ENCODE measurements at places on chromosomes 6 and 20. TPM values are rescaled to one million over a fixed set of nuclear protein-coding genes. Genes with fewer than 3 reads are reported as not detected.

DNA sequence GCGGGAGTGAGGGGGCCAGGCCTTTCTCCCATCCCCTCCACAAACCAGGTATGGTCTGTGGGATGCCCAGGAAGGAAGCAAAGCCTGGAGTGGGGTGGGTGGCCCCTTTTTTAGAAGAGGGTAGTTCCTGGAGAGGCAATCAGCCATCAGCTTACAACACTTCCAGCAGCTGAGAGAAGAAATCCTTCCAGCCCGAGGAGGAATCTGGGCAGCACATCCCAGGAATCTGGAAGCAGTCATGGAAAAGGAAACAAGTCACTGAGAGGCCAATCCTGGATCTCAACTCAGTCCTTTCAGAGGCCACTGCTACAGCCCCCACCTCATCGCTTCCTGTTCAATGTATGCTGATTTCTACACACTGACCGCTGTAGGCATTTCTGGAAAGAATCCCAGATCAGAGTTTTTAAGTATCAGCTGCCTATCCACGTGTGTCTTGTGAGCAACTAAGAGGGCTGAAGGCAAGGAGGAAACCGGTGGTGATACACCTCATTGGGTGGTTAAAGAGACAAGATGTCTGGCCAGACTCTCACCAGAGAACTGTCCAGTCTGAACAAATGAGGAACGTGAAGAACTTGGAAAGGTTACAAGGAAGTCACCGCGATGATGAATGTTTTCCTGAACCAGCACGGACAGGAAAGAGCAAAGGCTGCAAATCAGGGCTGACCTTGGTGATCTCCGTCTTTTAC, 92.9 kb upstream of the SHLD1 start:
- peak; percentile 95 for DNase-seq

DNA sequence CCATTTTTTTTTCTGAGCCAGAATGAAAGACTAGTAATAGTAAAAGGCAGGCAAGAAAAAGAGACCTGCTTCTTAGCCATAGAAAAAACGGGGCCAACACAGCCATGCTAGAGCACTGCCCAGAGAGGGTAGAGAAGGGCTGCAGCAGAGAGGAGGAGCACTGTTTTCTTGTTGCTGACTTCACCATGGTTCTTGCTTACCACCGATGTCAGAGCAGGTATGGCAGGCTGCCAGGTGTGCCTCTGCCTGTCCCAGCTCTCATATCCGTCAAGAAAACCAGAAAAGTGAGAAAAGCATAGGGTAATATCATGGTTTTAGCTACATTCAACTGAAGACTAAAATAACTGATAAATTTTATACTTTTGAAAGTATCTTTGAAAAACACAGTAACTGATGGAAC, 60.7 kb downstream of the DTNBP1 start:
- no peak for DNase-seq

DNA sequence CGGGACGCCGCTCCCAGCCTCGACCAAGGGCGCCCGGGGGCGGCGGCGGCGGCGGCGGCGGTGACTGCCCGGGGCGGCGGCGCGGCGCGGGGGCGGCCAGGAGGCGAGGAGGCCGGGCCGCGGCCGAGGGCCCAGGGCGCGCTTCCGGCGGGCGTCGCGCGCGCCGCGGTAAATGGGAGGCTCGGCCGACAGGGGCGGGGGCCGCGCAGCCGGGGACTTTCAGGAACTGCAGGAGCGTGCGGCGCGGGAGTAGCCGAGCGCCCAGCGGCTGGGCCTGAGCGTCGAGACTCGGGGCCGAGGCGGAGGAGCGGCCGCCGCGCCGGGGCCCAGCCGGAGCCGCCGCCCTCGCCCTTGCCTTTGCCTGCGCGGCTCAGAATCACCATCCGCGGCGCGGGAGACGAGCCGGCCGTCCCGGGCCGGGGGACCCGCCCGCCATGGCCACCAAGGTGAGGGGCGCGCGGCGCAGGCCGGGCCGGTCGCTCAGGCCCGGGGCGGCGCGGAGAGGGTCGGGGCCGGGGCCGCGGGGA, at the start of gene SNX9:
Gene SNX9, plus strand, starts transcription at position 246 of the 527 bp plus-strand sequence. Its CDS starts 189 bp downstream, at position 435.
- DNase-seq: no peak

GRCh38 chr6:158038291-158039177, 56.9 kb downstream of the SYNJ2 start:
- no peak for DNase-seq

- no peak for DNase-seq
Measured at GRCh38 chr6:3779574-3779849, 28.0 kb upstream of the PXDC1 start.

- no peak for DNase-seq
Measured at GRCh38 chr6:119960036-119960435, 610.5 kb upstream of the MAN1A1 start.

- no peak for DNase-seq
Measured at GRCh38 chr6:153099636-153100035, 31.4 kb downstream of the RGS17 start.

DNA sequence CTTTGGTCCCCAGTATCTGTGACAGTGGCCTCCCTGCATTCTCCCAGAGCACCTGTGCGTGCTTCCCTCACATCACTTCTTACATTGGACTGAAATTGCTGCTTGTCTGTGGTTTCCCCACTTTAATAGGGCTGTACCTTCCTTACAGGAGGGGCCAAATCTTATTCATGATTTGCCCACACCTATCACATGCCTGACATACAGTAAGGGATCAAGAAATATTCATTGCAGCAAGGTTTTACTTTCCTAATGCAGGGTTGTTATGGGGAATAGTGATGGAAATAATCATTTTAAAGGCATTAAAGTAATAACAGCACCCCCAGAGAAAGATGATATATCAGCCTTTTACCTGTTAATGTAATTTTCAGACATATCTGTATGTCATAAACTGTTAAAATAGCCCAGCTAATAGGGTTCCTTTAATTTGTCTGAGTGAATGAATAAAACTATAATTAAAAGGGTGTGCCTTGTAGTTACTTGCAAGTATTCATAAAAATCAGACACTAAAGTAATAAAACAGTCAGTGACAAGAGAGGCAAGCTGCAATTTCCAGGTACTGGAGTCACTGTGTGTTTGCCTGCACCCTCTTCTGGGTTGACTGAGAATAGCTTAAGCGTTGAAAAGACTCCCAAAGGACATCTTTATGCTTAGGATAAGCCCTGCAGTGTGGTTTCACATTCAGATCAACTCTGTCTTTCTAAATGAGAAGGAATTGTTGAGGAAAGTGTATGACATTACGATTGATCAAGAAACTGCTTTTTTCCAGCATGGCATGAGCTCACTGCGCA, 182.7 kb downstream of the PHACTR1 start:
- DNase-seq: no peak

GRCh38 chr20:2967841-2968240, 75.6 kb upstream of the GNRH2 start:
- no peak for DNase-seq

GRCh38 chr6:118523216-118523615, 24.9 kb upstream of the PLN start:
- no peak for DNase-seq

DNA sequence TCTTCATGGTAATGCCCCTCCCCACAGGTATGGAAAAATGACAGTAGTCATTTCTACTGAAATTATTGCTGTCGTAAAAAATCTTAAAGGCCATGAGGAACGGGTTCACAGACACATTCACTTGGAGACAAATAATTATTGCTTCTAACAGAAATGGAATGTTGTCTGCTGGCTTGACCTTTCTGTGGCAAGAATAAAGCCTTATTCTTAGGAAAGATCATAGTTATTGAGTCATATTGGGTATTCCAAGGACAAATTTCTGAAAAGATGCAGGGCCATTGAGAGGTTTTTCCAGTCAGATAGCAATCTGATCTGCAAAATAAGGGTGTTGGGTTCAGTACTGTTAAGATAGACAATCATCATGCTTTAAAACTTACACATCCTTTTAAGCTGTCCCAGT, 29.2 kb downstream of the AKAP7 start:
- no peak for DNase-seq

DNA sequence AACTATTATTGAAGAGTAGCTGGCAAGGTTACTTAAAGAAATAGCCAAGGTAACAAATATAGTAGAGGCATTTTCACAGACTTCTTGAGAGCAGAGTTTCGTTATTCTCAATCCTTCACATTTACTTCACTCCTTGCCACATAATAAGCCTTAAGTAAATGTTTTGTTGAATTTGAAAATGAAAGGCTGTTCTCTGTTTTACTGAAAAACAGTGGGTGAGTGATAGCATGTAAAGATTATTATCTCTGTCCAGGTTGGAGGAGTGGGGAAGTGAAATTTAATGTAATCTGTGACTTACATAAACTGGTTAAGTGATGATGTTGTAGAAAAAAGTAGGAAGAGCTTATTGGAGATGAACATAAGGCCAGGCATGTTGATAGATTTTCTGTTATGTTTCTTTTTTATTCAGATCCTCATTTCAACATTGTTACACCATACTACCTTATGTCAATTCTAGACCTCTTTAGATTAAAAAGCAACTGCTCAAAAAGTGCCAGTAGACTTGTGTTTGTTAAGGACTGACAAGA, 55.0 kb downstream of the QKI start:
- DNase-seq: no peak

DNA sequence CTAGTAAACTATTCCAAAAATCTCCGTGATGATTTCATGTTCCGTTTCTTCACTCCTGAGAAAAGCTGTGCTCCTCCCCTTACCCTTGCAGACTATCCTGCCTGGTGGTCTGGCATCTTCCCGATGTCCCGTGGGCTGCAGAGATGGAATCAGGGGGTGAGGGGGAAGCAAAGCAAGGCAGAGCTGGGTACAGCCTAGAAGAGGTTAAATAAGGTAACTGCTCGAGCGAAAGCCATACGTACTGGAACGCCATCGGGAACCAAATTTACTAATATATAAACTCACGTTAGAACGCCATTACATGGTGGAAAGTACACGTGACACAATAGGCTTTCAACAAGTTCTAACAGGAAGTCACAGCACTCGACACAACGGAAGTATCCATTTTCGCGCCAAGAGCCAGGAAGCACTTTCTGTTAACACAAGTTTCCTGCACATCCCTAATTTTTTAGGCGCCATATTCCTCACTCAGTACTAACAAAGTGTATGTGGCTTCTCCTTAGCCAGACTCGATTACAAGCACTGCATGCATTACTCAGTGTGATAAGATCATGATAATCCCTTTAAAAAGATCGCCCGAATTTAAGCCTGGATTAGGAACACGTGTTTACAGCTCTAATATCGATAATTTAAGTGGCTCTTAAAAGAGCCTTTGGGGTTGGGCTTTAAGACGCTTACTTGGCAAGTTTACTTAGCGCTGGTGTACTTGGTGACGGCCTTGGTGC, 101.6 kb upstream of the PRSS16 start:
- DNase-seq: no peak

DNA sequence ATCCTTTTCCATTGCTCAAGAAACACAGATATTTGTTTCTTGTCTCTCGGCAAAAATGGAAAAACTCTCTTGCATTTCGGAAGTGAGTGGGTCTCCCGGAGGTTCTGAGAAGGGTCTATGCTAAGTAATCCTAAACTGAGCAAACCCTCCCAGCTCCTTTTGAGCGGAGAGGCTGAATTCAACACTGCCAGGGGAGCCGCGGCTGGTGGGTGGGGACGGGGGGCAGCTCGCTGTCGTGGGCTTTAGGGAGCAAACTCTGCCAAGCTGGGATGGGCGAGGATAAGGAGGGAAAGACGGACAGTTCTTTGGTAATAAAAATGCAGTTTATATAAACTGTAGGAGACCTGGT, 211.4 kb downstream of the FOXC1 start:
- DNase-seq: no peak

GRCh38 chr6:170026751-170027646, 263.9 kb downstream of the DLL1 start:
- DNase-seq: no peak

The BPIFB4 gene
- not detected for total RNA-seq

The FAM217A gene
- total RNA-seq: not detected

The C6orf15 gene
- total RNA-seq: not detected

The WFDC10B gene
- total RNA-seq: not detected

The STXBP5 gene
- total RNA-seq: 38.3 TPM

The SNX9 gene
- 72.3 TPM for total RNA-seq

The TFAP2D gene
- total RNA-seq: not detected

The ABHD16B gene
- total RNA-seq: not detected
